A172 (cell line): ENCODE measurements at places on chromosomes 4 and X.

DNA sequence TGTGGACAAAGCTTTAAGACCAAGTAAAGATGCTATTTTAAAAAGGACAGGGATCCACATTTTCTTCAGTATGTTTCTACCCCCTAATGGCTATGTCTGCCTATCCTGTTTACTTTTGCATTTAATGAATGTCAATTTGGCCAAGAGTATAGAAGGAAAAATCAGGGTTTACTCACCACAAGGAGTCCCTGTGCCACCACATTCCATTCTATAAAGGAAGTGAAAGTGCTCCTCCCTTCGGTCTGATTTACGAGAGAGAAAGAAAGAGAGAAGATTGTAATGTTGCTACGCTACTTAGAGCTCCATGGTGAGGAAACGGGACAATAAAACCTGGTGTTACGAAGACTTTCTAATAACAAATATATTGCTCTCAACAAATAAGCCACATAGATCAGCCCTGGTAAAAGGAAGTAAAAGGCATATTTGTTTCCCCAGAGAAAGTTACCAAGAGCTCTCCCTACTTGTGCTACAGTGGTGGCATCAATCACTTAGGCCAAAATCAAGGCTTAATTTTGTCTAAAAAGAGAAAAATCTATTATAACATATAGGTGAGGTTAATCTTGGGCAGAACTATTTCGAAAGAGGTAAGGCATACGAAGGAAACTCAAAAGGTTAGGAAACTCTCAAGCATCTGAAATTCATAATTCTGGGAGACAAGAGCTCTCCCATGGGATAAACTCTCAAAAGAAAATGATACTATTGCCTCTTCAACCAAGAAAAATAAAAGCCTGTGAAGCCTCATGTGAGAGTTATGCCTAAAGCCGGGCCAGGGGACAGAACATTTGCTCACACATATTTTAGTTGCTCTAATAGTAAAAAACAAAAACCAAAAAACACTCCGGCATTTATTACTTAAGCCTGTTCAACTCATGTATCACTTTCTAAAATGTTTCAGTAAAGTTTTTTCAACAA is 29.5 kb downstream of the TAPT1 start:
- peak; percentile 78 for DNase-seq

DNA sequence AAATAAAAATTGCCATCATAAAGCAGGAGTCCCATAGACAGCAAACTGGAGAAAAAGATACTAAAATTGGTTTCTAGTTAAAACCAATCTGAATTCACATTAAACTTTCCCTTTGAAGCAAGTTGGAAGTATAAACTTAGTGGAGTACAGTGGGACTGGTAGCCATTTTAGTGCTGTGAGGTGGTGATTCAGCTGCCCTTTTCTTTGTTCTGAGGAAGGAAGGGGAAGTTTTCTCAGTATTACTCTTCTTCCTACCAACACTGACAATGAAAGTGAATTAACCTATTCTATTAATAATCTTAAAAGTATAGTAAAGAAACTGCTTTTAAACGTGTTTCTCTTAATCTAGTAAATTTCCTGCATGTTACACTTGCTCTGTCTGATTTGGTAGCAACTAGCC is 36.7 kb downstream of the SLC9A6 start:
- DNase-seq, result no peak

- DNase-seq, result no peak
Measured at GRCh38 chr4:181264893-181265292, 978.3 kb upstream of the TENM3 start.

- no peak for DNase-seq
Measured at GRCh38 chr4:52366191-52366590, 292.9 kb downstream of the USP46 start.

DNA sequence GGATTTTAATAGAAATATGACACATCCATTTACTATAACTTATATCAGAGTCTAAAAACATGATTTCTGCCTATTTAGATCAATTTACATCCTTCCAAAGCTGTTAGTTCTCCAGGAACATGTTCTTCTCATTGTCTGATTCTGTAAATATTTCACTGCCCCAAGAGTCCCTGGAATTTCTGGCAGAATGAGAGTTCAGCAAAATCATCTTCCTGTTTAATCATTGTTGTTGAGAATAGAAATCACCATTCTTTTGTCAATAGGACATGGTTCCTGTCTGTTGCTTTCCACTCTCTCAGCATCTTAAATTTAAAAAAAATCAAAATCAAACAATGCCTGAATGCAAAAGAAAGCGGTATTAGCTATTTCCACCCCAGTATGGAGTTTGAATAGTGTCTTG is 172.8 kb upstream of the FRMPD4 start:
- DNase-seq, result no peak

GRCh38 chr4:137343221-137343620 is 189.1 kb downstream of the PCDH18 start:
- no peak for DNase-seq

- DNase-seq, result no peak
Measured at GRCh38 chrX:153880440-153880815, 5.5 kb downstream of the L1CAM start.

GRCh38 chrX:17294561-17294960 is 80.4 kb upstream of the NHS start:
- no peak for DNase-seq

GRCh38 chr4:136392576-136392975 is 1139.7 kb downstream of the PCDH18 start:
- no peak for DNase-seq

DNA sequence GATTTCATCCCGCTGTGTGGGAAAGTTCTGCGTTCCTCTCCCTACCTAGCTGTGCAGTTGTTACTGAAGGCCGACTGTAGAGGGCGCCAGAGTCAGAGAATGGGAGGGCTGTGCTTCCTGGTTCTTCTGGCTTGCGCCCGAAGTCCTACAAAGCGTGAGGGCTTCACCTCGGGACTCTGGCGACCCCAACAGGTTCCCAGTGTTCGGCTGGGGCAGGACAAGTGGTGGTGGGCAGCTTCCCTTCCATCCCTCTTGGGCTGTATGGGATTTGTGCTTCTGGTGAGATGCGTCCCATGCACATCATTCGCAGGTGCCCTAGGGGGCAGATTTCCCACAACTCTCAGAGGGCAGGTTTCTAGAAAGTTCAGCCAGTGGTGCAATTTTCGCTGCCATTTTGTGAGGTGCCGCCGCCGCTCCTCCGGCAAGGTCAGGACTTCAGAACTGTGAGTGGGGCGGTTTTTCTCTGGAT is 27.3 kb downstream of the CT45A1 start:
- peak; percentile 1 for DNase-seq

- DNase-seq, result no peak
Measured at GRCh38 chr4:142354041-142354440, 492.1 kb downstream of the INPP4B start.

GRCh38 chr4:107192601-107193000 is 156.5 kb upstream of the DKK2 start:
- DNase-seq, result no peak

GRCh38 chrX:119040432-119040831 is 32.4 kb upstream of the CT47C1 start:
- DNase-seq, result no peak

GRCh38 chr4:128775916-128776315 is 33.6 kb upstream of the JADE1 start:
- no peak for DNase-seq

- no peak for DNase-seq
Measured at GRCh38 chr4:1406394-1406980, at the start of gene NKX1-1. Gene NKX1-1 (minus strand): TSS chr4:1406442. CDS start chr4:1406442, 0 bp downstream.

DNA sequence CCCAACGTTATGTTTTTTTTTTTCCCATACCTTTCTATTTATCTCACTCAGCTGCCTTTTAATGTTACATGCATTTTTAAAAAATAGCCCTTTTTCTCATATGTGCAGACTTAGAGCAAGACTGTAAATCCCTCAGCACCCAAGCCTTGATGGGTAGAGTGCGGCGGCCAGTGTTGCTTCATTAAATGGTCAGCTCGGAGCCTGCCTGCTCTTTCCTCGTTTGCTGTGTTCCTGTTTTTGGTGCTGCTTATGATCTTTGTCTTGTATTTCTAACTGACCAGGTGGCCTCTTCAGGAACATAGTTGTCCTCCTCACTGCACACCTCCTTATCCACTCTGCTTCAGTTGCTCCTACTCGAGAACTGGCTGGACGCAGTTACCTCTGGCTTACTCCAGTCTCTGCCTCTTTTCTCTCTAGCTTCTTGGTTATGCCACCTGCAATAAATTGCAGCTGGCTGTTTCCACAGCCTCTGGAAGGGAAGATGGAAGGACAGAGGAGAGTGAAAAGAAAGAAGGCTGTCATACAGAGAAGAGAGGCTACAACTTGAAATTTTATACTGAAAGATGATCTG is 10.7 kb downstream of the RBPJ start:
- DNase-seq, result no peak

GRCh38 chr4:53547983-53548382 is 43.3 kb downstream of the LNX1 start:
- no peak for DNase-seq

GRCh38 chrX:30533266-30533665 is 44.3 kb downstream of the TASL start:
- DNase-seq, result no peak

DNA sequence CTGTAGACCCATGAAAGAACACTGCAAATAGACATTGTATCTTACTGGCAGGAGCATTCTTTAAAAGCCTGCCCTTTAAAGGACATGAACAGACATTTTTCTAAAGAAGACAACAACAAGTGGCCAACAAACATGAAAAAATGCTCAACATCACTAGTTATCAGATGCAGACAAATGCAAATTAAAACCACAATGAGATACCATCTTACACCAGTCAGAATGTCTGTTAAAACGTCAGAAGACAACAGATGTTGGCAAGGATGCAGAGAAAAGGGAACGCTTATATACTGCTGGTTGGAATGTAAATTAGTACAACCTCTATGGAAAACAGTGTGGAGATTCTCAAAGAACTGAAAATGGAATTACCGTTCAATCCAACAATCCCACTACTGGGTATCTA is 77.2 kb downstream of the ATP10D start:
- DNase-seq, result no peak

GRCh38 chrX:145818186-145819113 is 821 bp downstream of the SLITRK2 start:
- DNase-seq, result no peak

GRCh38 chrX:72604705-72605104 is 32.1 kb upstream of the HDAC8 start:
- DNase-seq, result no peak

DNA sequence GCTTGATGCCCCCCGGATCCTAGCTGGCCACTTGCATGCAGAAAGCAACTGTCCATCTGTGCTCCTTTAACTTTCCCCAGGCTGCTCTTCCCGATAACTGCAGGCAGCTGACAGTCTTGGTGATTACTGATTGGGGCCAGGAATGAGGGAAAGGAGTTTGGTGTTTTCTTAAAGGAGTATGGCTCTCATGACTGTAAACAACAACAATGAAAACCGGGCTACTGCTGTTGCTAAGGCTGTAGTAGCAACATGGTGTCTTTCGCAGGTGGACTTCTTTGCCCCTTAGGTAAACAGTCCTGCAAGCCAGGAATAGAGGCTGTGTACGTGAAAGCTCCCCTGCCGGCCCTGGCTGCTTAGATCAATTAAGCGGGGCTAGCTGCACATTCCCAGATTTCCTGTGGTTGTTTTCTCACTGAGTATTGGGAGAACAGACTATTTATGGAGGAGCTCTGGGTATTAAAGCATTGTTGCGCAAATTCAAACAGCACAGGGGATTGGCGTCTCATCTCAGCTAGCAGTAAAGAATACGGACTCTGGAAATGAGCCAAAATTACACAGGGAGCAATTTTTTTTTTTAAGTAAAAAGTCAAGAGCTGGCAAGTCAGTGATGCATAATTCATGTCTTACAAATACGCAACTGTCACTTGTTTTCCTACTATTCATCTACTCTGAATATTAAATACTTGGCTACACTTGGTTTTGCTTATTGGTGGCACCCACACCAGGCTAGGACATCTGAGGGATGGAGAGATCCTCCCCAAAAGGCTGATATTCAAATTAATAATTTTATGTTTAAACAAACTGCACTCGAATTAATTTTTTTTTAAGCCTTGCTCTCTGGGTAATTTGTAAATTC is 61.6 kb upstream of the NAP1L5 start:
- no peak for DNase-seq

DNA sequence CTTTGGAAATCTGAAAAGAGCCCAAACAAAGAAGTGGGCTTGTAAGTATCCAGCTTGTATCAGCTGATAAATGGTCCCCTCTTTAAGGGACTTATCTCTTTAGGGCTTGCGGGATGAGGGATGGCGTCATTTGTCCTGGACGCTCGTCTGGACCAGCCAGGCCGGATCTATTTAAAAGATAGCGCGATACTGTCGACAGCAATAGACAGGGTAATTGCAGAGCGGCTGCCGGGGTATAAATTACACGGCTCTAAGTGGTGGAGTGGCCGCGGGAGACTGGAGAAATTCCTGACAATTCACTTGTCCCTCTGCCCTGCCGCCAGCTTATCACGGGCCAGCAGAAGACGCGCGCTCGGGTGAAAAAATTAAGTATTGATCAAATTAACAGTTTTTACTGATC is 90.7 kb downstream of the FAM53A start:
- no peak for DNase-seq

DNA sequence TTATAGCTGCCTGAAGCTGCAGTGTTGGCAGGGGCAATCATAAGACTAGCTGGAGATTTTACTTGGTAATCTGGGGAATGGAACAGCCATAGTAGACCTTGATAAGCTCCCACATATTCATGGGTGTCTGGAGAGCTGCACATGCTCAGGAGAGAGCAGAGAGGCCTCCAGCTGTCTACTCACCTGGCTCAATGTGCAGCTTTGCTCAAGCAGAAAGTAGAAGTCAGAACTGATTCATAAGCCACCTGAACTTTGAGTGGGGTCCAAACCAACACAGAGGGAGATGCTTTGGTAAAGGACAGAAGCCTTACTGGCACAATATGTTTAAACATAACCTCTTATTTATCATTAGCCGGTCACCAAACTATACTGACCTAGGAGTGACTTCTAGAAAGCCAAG is 54.4 kb downstream of the KDM6A start:
- DNase-seq, result no peak

DNA sequence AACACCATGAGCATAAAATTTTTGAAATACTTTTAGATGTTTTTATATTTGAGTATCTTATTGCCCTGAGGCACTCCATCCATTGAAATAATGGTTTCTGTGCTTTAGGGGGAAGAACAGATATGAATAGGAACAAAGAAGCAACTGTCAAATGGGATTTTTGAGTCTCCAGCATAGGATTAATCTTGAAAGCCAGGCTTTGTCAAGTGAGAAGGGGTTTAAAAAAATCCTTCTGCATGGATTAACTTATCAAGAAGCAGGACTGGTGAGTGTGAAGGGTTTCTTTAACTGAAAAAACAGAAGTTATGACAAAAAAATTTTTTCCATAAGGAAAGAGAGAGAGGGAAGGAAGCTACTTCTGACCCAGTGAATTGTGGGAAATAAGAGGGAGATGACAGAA is 7.6 kb upstream of the NUDT9 start:
- no peak for DNase-seq
